NK-92 treated with Interleukin-12 subunit alpha and Interleukin-12 subunit beta, amount 100 ng/mL, for 24 hours (cell line): ENCODE measurements at places on chromosomes 3 and 15.

GRCh38 chr3:134655706-134656105, 4.9 kb upstream of the KY start:
- no peak for DNase-seq

DNA sequence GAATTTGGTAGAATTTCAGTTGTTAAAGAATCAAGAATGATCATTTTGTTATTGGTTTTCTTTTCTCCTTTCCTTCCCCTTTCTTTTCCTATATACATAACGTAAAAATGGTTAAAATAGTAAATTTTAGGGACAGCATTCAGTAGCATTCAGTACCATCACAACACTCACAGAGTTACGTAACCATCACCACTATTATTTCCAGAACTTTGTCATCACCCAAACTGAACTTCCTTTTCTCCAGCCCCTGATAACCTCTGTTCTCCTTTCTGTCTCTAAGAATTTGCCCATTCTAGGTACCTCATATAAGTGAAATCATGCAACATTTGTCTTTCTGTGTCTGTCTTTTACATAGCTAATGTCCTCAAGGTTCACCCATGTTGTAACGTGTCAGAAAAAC, 165.3 kb downstream of the AKAP13 start:
- no peak for DNase-seq

DNA sequence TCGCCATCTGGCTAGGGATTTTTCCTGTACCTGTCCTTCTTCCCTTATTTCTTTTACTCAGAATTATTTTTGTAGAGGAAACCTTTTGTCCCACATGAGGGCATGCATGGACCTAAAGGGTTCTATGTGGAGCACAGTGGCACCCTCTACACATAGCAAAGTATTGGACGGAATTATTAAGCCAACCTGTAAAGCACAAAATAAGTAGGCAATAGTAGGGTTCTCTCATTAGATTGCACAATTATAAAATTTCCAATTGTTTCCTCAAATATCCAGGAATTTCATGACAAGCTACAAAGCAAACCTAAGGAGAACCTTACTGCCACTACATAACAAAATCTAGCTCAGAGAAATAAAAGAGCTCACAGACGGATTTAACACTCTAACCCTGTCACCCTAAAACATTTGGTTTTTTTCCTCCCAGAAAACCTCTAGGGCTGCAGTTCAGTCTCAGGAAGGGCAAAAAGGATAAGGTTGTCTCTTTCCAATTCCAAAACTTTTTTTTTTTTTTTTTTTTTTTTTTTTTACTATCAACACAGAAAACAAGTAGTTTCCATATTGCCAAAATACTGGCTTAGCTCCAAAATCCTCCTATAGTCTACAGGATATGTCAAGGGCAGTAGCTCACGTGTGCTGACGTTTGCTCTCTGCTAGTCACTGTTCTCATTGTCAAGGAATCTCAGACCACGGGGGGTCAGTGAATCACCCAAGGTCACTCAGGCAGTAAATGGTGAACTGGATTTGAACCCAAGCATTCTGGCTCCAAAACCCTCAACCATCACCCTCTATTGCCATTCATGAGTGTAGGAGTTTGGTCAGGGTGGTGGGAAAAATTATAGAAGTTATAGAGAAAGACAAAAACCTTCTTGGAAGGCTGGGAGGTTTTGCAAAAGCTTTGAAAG, 52.3 kb downstream of the NCEH1 start:
- DNase-seq = no peak

DNA sequence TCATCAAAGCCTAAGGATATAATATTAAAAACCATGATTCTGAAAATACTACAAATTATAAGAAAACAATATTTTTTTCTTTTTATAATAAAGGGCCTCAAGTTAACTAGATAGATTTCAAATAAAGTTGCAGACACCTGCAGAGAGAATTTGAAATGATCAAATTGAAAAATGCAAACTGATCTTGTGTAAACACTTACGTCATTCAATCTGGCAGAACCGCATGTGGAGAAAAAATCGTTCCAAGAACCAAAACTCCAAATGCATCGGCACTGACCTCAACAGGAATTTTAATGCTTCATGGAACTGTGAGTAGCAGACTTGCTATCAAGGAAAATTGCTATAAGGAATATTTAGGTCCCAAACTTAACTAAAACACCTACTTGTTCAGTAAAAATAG, 17.2 kb downstream of the CPA3 start:
- no peak for DNase-seq

GRCh38 chr15:68729789-68730411, 90.8 kb downstream of the ANP32A start:
- no peak for DNase-seq

DNA sequence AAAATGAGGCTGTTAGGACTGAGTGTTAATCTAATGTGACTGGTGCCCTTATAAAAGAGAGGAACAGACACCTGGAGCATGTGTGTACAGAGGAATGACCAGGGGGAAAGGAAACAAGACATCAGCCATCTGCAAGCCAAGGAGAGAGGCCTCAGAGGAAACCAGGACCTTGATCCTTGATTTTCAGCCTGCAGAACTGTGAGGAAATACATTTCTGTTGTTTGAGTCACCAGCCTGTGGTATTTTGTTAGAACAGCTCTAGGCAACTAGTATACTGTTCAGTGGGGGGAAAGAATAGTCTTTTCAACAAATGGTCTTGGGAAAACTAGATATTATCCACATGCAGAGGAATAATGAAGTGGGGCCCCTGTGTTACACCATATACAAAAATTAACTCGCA, 80.6 kb downstream of the CCR1 start:
- no peak for DNase-seq

DNA sequence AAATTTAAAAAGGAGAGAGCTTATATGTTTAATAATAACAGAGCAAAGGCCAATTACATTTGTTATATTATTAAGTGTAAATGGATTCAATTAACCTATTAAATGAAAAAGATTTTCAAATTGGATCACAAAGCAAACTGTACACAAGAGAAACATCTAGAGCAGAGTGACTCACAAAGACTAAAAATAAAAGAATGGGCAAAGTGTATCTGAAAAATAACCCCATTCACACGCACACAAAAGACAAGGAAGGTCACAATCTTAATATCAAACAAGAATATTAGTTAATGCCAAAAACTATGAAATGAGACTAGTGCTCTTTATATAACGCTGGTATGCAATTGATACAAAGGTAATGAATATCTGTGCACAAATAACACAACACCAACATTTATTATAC, 65.7 kb downstream of the MOBP start:
- DNase-seq = no peak

- DNase-seq = no peak
Measured at GRCh38 chr3:152943645-152944044, 108.7 kb downstream of the P2RY1 start.

DNA sequence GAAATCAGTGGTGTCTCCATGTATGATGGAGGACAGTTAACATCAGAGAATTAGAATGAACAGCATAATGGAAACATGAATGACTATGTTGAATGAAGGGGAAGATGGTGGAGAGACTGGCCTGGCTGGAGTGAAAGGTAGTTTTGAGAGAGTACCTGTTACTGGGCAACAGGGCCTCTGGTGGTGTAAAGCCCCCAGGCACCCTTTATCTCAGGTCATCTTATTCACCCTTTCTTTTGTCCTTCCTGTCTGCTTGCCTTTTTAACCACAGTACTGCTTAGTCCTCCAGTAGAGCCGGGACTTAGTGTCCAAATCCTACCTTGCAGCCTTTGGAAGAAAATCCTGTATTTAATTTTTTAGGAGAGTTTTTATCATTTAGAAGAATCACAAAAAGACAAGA, 6.2 kb downstream of the IREB2 start:
- no peak for DNase-seq

- no peak for DNase-seq
Measured at GRCh38 chr3:138879541-138880380, 45.0 kb upstream of the PIK3CB start.

- DNase-seq = peak; percentile 46
Measured at GRCh38 chr3:170355738-170356595, 1.5 kb upstream of the SKIL start.
